SK-MEL-5 (cell line): ENCODE measurements at places on chromosomes 1 and 21. TPM values are rescaled to one million over a fixed set of nuclear protein-coding genes. Genes with fewer than 3 reads are reported as not detected.

DNA sequence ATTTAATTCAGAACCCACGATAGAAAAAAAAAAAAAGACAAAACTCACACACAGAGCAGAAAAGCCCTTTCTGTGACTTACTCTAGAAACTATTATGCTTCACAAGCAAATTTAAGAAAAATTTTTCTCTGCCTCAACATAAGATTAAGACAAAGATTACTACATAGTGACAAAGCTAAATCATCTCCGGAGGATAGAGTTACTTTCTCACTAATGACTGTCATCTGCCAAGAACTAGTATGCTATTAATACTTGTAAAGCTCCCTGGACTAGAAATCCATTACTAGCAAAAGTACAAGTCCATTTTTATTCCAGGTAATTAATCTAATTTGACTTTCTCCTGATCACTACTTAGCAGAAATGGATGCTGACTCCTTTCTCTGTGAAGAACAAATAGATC lies 25.9 kb downstream of the GREM2 start:
- no peak for DNase-seq

DNA sequence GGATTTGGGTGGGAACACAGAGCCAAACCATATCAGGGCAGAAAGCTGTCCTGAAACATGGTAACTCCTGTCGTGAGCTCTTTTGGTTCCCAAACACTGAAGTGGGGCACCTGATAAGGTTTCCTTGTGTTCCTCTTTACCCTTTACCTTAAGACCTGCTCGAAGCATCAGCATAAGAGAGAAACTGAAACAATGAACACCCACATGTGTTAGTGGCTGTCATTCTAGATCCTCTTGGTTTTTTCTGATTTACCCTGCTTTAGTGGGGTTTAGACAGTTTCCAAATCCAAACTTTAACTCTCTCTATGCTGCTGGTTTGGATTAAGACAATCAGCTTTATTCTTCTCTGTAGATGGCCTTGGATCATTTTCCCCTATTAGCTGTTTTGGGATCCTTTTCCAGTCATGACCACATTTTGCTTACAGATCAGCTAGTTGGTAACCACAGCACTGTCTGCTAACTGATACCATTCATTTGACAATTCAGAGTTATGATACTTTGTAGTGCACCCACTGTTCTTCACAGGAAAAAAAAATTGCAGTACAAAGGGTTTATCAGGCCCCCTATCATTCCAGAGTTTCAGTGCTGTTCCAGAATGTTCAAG lies 975 bp upstream of the MNDA start:
- no peak for DNase-seq

Gene PDC
- not detected in 2 replicates for total RNA-seq

Gene ENO1
- 2,649 and 2,664 TPM in 2 replicates for total RNA-seq

DNA sequence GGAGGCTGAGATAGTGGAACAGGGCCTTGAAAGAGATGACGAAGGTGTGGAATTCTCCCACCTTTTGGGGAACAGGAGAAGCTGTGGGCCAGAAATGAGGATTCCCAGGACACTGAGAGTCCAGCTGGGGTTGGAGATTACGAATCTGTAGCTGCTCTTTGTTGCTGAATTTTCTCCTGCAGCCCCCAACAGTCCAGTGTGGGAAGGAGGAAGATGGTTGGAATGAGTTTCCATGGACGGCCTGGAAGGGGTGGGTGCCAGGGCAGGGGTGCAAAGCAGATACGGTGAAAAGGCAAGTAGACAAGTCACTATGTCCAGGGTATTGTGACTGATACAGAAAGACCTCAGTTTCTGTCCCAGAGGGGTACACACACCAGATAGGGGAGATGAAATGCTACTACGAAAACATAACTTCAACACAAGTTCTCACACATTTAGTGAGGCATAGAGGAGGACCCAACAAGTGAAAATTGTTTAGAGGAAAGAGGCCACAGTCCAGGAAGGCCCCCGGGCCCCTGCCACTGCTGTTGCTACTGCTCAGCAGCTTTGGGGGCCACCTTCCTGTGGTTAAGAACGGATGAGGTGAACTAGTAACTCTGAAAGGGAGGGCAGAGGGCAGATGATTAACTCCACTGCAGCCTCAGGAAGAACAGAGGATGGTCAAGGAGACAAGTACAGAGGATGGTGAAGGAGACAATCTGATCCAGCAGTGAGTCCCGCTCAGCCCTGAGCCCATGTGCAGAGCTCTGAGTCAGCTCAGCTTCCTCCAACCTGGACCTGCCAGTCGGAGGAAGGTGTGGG lies 7.3 kb downstream of the CD244 start:
- no peak for DNase-seq

GRCh38 chr1:229046251-229046853 lies 224.6 kb upstream of the RAB4A start:
- no peak for DNase-seq

Gene GREM2
- total RNA-seq = 0.08 TPM in 2 replicates

- DNase-seq = peak; percentile 21
Observed at GRCh38 chr21:29904359-29905282, 35.2 kb downstream of the GRIK1 start.

Gene KRTAP12-2
- not detected in 2 replicates for total RNA-seq

- no peak for DNase-seq
Observed at GRCh38 chr1:101128846-101129245, 103.3 kb upstream of the DPH5 start.

Gene LCE2C
- total RNA-seq = not detected in 2 replicates

Gene MSH4
- total RNA-seq = 0.08 and 0.16 TPM in 2 replicates

- no peak for DNase-seq
Observed at GRCh38 chr1:11158291-11158690, 30.9 kb upstream of the ANGPTL7 start.

GRCh38 chr1:59815892-59816291 lies 1.1 kb downstream of the HOOK1 start:
- no peak for DNase-seq

GRCh38 chr1:152374451-152374850 lies 14.6 kb upstream of the FLG2 start:
- DNase-seq = no peak

GRCh38 chr21:26098772-26099397 lies 71.7 kb downstream of the APP start:
- no peak for DNase-seq

- DNase-seq = no peak
Observed at GRCh38 chr1:89167590-89168230, 8.1 kb downstream of the GBP7 start.

- peak; percentile 26 for DNase-seq
Observed at GRCh38 chr1:210477328-210477924, 148.7 kb downstream of the HHAT start.

Gene PEAR1
- not detected in 2 replicates for total RNA-seq

Gene SYDE2
- total RNA-seq = 2.0 and 2.6 TPM in 2 replicates

Gene KIAA1614
- 0.08 and 0.32 TPM in 2 replicates for total RNA-seq

DNA sequence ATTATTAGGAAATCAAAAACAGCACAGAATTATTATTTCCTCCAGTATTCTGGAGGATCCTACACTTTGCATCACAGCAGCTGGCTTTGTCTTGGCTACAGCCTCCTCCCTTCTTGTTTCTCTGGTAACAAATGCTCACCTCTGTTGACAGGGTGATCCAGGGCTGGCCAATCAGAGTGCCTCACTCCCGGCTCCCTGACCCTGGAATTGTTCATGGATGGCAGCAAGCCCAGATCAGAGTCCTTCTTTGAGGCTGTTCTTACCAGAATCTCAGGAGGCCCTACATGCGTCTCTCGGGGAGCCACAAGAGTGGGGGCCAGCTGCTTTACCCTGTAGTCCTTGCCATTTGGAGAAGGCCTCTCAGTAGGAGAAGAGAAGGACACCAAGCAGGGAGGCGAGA lies 48.4 kb upstream of the IGSF5 start:
- DNase-seq = no peak

- peak; percentile 84 for DNase-seq
Observed at GRCh38 chr1:18875107-18875795, 15.8 kb upstream of the TAS1R2 start.

DNA sequence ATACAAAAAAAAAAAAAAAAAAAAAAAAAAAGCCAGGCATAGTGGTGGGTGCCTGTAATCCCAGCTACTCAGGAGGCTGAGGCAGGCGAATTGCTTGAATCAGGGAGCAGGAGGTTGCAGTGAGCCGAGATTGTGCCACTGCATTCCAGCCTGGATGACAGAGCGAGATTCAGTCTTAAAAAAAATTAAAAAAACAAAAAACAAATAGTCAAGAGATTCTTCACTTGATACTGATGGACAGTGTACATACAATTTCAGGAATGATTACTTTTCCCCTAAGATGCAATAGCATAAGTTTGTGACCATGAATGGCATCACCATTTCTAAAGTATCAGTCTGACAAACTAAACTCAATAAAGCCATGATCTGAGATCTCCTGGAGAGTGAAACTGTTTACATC lies 60.8 kb upstream of the IVNS1ABP start:
- no peak for DNase-seq

GRCh38 chr1:231335663-231336602 lies 1.7 kb downstream of the EXOC8 start:
- no peak for DNase-seq

DNA sequence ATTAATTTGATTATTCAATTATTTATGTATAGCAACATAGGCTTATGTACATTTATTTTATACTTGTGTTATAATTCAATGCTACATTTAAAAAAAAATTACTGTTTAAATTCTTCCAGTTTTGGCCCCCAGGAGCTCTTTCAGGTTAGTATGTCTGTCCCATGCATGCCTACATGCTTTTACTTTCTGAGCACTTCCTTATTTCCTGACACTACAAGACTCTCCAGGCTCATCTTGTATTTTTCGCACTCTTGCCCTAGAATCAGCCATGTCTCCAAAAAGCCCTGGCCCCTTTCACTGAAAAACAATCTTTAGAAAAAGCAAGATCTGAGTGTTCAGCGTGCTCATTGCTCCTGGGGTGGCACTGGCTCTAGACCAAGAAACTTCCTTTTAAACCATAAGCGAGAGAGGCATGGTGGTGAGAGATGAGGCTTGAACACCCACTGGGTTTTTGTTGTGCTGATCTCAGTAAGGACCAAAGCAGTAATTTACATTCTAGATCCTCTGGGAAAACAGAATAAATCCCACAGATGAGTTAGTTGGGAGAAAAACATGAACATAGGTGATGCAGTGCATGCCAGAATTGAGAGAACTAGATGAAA lies 95.0 kb downstream of the SLC30A10 start:
- DNase-seq = no peak

Gene PALMD
- total RNA-seq = 0.11 and 0.40 TPM in 2 replicates

Gene FCAMR
- not detected in 2 replicates for total RNA-seq

- peak; percentile 87 for DNase-seq
Observed at GRCh38 chr1:29513357-29513756, 277.0 kb downstream of the PTPRU start.

GRCh38 chr1:33903210-33903589 lies 39.3 kb downstream of the HMGB4 start:
- DNase-seq = no peak

- no peak for DNase-seq
Observed at GRCh38 chr1:180141381-180141934, 13.2 kb upstream of the QSOX1 start.

Gene SPRR5
- total RNA-seq = not detected in 2 replicates

Gene PBX1
- total RNA-seq = 1.2 and 1.9 TPM in 2 replicates

- DNase-seq = no peak
Observed at GRCh38 chr1:43293896-43294760, 6.7 kb upstream of the TIE1 start.

DNA sequence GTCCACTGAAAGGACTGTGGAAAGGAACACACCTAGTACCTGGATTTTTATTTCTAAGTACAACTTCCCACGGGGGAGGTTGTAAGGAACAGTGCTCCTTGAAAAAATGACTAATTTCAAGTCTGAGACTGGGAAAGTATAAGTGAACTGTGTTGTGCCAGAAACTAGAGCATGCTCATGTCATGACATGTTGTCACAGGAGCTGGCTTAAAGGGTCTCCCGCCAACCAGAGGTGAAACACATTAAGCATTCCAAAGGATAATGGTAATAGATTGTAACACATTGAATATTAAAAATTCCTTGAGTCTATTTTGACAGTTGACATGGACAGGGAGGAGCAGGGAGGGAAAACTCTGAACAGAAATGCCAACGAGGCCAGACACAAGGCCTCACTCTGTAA lies 6.3 kb downstream of the ATP2B4 start:
- DNase-seq = no peak

Gene TEDDM1
- total RNA-seq = not detected in 2 replicates

DNA sequence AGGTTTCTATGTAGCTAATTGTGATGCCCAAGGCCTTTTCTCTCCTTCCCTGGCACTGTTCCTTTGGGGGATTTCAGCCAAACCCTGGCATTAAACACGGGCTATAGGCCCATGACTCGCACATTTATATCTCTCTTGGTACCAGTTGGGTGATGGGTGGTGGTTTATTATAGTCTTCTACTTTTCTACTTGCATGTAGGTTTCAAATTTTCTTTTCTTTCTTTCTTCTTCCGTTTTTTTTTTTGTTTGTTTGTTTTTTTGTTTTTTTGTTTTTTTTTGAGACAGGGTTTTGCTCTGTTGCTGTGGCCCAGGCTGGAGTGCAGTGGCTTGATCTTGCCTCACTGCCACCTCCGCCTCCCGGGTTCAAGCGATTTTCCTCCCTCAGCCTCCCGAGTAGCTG lies 1.1 kb downstream of the IL10RB start:
- DNase-seq = no peak

Gene NBL1
- 305 and 318 TPM in 2 replicates for total RNA-seq

DNA sequence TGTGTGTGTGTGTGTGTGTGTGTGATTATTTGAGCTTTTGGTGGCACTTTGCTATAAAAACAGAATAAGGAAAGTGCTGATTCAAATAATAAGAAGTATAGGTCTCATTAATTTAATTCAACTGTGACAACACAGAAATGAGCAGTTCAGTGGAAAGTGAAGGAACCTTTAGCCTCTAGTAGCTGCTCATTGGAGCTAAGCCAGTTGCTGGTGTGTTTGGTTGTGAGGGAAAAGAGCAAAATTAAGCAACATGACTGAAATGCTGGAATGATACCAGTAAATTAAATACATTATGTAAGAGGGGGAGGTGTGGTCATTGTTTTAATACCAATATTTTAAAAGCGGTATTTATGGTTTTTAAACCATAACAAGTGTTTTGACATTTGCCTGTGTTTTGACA lies 55.2 kb downstream of the KIAA0040 start:
- DNase-seq = no peak

Gene SMIM1
- total RNA-seq = 2.9 and 4.4 TPM in 2 replicates

- DNase-seq = no peak
Observed at GRCh38 chr1:170307426-170307825, 161.7 kb downstream of the NTMT2 start.

- DNase-seq = no peak
Observed at GRCh38 chr1:209879539-209879938, 51.8 kb downstream of the UTP25 start.

- DNase-seq = no peak
Observed at GRCh38 chr1:214934045-214934444, 148.5 kb upstream of the KCNK2 start.

Gene ZFYVE9
- total RNA-seq = 12.4 and 13.3 TPM in 2 replicates
